ENCODE measurements at places on chromosomes 7 and 10. TPM values are rescaled to one million over a fixed set of nuclear protein-coding genes. Genes with fewer than 3 reads are reported as not detected.
A peak's percentile ranks its signal among the peaks of the same experiment; 100 is the strongest.

TCAF2 gene
- total RNA-seq: 1.2 TPM

IGFBP1 gene
- total RNA-seq: 0.10 TPM

FAM25C gene
- total RNA-seq: not detected

DNA sequence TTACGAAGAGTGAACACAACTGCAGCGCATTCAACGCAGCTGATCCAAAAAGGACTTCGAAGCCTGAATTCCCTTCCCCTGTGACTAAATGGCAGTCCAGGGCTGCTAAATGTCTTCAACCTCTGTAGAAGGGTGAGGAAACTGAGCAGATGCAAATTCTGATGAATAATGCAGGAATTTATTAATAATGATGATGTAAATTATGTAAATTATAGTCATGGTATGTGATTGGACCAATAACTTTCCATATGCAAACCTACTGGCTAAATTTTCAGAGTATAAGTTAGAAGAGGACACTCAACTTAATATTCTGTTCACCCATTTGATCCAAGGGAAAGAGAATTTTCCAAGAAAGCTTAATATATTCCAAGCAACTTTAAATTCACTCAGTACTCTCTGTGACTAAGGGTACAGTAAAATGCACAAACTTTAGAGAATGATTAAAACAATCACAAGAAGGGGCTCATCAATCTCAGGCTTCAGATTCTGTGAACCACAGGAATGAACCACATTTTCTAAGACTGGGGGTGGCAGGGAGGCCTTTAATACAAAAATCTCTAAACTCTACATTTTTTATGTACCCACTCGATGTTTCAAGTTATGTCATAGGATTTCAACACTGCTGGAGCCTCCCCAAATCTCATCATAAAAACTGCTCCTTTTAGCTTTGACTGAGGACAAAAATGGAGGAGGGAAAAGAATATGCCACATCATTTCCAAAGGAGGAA lies 3.5 kb downstream of the FGFR2 start:
- no peak for DNase-seq

- peak; percentile 88 for DNase-seq
These were observed at the start of gene ENO4 for GRCh38 chr10:116849248-116850057. Gene ENO4, plus strand, starts transcription at chr10:116849499. Its CDS starts 68 bp downstream, at chr10:116849567.

- DNase-seq: no peak
These were observed 860.6 kb upstream of the CELF2 start for GRCh38 chr10:10156917-10157600.

DNA sequence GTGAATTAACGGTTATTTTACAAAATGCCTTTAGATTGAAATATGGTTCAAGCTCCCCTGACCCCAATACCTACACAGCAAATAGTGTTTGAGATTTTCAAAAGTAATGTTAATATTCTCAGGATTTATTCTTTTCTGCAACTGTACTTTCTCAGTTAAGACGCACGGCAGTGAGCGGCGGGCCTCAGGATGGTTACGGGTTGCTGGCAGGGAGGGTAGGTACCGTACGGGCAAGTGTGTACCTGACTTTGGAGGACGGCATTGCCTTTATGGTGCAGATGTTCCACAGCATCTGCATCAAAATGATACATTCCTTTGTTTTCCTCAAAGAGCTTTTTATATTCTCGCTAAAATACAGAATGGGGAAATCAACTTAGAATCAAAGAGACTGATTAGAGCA lies 44.8 kb downstream of the NEBL start:
- DNase-seq: no peak

DNA sequence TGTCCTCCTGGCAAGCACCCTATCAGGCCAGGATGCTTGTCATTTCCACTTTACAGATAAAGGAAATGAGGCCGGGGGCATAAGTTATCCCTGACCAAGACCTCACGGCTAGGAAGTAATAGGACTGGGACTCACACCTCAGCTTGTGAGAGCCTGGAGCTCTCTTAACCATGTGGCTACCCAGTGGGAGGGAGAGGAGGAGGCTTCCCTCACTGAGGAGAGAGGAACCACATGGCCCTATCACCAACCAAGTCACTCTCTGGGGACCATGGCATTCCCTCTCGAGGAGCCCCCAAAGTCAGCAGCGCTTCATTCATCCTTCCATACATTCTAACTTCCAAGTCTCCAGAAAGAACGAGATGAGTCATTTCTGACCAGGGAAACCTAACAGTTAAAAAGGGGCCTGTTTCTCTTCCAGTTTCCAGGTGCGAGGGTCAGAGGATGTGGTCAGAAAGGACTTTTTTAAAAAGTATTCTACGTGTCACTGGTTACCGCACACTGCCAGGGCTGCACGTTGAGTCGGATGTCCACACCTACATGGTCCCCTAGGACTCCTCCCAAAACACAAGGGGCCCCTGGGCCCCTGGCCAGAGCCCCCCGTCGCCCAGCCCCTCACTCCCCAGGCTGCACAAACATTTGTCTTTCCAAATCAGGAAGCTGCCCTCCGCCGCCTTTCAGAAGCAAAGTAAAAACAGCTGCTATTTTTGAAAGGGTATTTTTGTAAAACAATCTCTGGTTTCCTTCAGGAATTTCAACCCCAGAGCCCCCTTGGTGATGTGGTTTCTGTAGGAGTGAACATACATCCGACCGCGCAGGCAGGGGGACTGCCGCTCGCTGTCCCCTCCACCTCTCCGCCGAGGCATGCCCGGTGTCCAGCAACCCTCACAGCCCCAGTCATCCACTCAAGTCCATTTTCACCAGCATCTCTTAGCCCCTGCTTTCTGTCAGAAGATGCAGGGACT lies 128.2 kb upstream of the CHST15 start:
- peak; percentile 31 for DNase-seq

- peak; percentile 20 for DNase-seq
These were observed 144.1 kb downstream of the TCF7L2 start for GRCh38 chr10:113094114-113094486.

- DNase-seq: no peak
These were observed 130.3 kb upstream of the ASAH2 start for GRCh38 chr10:50381642-50382041.

DNA sequence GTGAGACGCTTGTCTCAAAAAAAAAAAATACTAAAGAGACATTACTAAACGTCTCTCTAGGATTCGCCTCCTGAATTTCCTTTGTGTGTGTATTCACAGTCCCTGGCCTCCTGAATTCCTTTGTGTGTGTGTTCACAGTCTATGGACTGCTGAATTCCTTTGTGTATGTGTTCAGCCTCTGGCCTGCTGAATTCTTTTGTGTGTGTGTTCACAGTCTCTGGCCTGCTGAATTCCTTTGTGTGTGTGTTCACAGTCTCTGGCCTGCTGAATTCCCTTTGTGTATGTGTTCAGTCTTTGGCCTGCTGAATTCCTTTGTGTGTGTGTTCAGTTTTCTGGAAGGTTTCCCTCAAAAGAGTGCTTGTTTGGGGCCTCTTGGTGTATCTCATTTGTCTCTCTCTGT lies 8.2 kb downstream of the BMS1 start:
- DNase-seq: no peak

GRCh38 chr10:3354174-3354900 lies 181.8 kb upstream of the PITRM1 start:
- DNase-seq: no peak

All from skin of body (tissue), 3 donors.